Aorta (tissue), 5 donors: ENCODE measurements at places on chromosomes 16 and 17.

- no peak for DNase-seq
Measured at GRCh38 chr16:86496262-86496928, 13.9 kb upstream of the FOXF1 start.

GRCh38 chr17:58284613-58285421 lies 4.1 kb upstream of the MPO start:
- DNase-seq = no peak

- no peak for DNase-seq
Measured at GRCh38 chr16:49947907-49948678, 76.9 kb upstream of the CNEP1R1 start.

- no peak for DNase-seq
Measured at GRCh38 chr17:1164935-1165556, 14.7 kb downstream of the ABR start.

DNA sequence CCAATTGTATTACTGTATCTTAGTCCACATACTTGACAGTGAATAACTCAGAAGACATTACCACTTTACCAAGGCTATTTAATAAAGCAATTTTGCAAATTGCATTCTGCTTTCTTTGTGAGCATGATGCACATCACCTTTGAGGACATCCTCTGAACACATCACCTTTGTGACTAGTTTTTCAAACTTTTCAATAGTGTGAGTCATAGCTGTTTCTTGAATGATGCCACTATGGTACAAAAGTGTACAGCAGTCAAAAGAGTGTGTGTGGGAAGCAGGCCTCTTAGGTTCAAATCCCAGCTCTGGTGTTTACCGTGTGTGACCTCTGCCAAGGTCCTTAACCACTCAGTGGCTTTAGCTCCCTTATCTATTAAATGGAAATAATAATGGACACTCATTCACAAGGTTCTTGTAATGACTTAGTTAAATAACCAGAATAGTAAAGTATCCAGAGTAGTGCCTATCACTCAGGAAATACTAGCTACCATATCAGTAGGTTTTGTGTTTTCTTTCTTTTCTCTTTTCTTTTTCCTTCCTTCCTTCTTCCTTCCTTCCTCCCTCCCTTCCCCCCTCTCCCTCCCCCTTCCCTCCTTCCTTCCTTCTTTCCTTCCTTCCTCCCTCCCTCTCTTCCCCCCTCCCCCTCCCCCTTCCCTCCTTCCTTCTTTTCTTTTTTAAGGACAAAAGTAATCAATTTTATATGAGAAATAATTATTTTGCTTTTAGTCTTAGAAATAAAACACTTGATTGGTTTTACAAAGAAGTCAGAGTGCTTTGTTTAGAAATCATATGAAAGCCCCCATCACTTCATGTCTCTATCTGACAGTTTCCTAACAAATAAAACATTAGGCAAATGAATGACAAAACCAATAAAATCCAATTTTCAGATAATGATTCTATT lies 178.9 kb downstream of the MYO1D start:
- no peak for DNase-seq

GRCh38 chr17:29844339-29845048 lies 85.5 kb downstream of the SSH2 start:
- DNase-seq = no peak

DNA sequence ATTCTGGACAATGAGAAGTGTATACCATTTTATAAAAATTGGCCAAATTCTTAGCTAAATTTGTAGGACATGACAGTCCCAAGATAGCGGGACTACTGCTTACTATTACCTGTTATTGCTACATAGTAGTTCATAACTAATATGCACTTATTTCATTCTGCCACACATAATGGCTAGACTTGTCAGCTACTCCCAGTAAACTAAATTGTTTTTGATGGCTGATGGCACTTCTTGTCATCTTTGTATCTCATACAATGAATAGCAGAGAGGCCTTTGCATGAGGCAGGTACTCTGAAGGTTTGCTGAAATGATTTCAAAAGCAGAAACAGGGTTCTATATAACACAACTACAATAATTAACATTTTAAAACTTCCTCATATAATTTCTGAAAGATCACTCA lies 44.0 kb downstream of the ITFG1 start:
- DNase-seq = no peak

DNA sequence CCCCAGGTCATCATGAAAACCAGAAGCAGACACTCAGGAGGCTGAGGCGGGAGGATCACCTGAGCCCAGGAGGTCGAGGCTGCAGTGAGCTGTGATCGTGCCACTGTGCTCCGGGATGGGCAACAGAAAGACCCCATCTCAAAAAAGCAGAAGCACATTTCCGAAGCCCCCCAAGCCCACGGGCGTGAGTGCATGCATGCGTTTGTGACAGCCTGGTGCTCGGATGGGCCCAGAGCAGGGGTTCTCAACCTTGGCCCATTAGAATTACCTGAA lies 19.1 kb downstream of the TMC6 start:
- DNase-seq = peak; percentile 28

- DNase-seq = peak; percentile 85
Measured at GRCh38 chr17:82238472-82239201, 9.8 kb downstream of the SLC16A3 start.

- no peak for DNase-seq
Measured at GRCh38 chr17:45893725-45894021, 681 bp upstream of the MAPT start.

- DNase-seq = no peak
Measured at GRCh38 chr17:68598074-68598473, 3.1 kb downstream of the FAM20A start.

DNA sequence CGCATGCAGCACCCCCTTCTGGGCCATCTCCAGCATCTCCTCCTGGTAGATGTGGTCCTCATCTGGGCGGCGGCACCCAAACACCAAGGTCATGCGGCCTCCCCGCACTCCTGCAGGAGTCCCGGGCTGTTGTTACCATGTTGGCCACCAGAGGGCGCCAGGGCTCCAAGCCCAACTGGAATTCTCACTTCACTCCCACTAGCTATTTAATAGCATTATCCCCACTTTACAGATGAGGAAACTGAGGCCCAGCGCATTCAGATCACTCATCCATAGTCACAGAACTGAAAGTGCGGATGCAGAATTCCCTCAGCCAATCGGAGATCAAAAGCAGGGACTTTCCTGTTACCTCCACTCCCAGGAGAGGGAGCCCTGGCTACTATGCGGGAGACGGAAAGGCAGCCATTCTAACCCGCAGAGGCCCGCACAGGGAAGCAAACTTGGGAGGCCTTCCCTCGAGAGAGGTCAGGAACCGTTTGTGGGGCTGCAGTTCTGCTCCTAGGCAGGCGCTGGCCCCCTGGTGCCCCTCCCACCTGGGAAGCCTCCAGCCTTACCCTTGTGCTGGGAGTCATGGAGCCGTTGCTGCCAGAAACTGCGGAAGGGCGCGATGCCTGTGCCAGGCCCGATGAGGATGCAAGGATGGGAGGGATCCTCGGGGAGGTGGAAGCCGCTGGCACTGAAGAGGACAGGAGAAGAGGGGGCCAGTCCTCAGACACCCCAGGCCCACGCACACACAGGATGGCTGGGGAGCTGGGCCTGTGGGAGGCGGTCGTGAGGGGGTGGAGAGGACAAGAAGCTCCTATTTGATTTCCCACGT lies 40.1 kb downstream of the NOS2 start:
- DNase-seq = peak; percentile 69

DNA sequence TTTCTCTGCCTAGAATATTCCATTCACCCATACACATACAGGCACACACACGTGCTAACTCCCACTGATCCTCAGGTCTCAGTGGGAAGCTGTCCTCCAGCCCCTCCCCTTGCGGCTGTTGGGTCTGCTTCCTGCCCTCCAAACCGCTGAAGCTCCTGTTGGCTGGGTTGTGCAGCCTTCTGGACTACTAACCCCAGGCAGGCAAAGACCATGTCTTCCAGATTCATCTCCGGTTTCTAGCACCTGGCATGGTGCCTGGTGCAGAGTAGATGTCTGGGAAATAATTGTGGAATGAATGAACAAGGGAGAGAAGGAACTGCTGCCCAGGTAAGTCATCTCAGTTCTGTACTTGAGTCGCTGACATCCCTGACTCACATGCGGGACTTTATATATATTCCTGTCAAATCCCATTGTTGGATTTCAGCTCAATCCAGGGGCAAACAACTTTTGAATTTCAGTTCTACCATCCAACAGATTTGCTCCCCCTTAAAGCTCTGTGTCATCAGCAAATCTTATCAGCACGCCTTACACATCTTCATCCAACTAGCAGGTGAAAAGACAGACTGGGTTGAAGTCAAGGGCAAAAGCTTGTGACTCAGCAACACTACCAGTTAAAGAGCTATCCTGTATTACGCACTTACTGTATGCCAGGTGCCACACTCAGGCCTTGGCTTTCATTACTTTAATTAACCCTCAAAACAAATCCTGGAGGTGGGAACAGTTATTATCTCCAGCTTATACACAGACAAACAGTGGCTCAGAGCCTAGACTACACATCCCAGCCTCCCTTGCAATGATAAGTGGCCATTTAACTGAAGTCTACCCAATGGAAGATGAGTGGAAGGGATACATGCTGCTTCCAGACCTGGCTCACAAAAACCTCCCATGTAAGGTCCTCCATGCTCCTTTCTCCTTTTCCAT lies 51.1 kb downstream of the SRCIN1 start:
- DNase-seq = no peak

DNA sequence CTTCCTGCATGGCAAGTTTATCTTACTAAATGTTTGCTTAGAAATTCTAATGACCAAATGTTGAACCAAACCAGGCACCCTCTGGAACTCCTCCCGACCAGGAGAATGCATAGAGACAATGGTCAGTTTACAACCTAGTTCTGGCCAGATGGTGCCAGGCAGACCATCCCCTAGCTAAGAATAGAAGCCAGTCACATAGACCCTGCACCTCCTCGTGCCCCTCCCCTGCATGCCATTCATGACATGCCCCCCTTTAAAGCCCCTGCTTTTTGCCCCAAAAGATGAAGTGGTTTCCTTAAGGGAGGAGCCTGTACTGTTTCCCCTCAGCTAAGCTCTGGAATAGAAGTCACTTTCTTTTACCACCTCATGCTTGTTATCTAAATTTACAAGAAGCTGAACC lies 6.6 kb upstream of the CPHXL start:
- no peak for DNase-seq

- DNase-seq = no peak
Measured at GRCh38 chr17:44906763-44907728, 7.8 kb upstream of the EFTUD2 start.

DNA sequence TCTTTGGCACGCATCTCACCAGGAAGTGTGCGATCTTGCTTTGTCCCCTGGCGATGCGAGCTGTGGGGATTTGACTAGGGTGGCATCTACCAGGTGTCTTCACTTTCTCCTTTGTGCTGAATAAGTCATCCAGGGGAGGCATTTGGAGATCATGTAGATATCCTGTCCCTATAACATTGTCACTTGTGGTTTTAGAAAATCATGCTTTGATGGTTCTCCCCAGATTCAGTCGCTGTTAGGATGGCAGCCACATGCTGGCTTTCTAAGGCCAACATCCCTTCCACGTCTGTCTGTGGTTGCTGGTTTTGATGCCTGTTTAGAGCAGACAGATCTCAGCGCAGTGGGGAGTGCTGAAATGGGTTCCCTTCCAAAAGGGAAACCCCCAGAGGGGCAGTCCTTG lies 2.5 kb downstream of the ADAD2 start:
- peak; percentile 30 for DNase-seq

DNA sequence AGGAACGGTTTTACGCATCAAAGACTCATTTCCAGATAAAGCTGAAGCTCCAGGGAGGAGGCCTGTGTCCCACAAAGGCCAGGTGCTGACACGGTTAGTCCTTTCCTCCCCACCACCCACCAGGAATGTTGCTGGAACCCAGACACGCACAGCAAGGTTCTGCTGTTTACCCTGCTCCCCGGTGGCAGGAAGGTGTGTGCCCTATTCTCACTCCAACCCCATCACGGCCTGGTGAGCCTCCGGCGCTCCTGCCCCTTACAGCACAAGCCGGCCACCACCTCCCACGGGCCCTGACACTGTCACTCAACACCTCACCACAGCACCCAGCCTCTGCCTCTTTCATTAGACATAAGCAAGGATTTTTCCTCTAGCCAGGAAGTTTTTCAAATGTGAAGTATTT lies 47.8 kb downstream of the ANKRD11 start:
- no peak for DNase-seq
